ENCODE measurements at places on chromosomes 16 and 17.

- no peak for DNase-seq
Observed at GRCh38 chr17:77118251-77118928, 22.4 kb upstream of the SEC14L1 start.

- DNase-seq: no peak
Observed at GRCh38 chr17:59798111-59798510, 90.7 kb downstream of the VMP1 start.

GRCh38 chr17:28740406-28741357, 3.1 kb upstream of the TRAF4 start:
- no peak for DNase-seq

DNA sequence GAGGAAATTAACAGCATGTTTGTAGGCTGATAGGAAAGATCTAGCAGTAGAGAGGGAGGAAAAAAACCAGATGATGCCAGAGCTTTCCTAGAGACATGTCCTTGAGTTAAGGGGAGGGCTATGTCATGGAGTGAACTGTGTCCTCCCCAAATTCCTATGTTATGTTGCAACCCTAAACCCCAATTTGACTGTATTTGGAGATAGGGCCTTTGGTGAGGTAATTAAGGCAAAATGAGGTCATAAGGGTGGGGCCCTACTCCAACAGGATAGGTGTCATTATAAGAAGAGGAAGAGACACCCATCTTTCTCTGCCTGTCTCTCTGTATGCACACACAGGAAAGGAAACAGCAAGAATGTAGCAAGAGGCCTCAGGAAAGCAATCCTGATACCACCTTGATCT, 195.3 kb upstream of the AXIN2 start:
- DNase-seq: no peak

DNA sequence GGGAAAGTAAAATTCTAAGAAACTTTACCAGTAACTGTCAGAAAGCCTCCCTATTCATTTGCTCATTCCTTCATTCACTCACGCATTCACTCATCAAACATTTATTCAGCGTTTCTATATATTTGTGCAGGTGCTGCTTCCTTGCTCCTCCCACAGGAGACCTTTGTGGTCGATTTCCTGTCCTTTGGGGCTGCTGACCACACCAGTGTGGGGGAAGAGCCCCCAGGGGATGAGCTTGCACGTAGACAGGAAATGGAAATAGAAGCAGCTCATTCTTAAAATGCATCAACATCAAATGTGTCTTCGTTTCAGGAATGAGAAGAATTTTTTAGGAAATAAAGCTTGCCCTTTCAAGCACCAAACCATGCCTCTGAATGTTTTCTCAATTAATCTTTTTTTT, 9.6 kb downstream of the PIK3R6 start:
- no peak for DNase-seq

DNA sequence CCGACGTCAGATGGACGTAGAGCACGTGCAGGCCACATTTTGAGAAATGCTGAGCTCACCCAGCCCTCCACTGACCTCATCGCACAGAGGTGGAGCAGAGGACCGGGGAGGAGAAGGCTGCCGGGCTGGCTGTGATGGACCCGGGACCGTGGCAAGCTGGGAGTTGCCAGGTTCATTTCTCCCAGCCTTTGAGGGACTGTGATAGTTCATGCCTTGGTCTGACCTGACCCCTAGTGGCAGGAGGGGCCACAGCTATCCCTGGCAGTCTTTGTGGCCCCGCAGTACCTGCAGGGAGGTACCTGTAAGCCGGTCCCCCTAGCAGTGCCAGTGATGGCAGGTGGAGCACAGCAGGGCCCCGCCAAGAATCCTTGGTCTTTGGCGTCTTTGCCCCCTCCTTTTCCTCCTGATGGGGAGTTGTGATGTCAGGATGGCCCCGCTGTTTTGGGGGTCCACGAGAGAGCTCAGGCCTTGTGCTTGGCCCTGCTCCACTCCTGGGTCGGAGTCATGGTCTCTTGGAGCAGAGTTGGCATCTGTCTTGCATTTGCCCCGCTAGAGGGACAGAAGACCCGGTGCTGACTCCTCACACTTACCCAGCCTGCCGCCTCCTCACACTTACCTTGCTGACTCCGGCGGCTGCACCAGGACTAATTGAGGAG, 50.4 kb downstream of the OR1D5 start:
- no peak for DNase-seq

Measured in activated gamma-delta T cell (primary cell).